Epithelial cell of prostate (primary cell): ENCODE measurements at places on chromosomes 7 and 10.

DNA sequence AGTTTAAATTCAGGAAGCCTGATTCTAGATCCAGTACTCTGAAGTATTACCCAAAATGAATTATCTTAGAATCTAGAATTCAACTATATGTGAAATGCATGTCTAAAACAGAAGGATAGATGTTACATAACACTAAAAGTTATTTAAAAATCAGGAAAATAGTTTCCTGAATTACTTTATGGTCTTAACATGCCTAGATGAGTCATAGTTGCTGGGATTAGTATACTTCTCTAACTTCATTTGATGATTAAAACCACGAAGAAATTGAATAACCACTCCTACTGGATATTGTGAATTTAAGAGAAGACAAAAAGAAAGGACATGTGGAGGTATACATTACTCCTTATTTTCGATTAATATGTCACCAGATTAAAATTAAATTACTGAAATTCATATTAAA is 65.5 kb downstream of the ATAD1 start:
- no peak for DNase-seq

GRCh38 chr7:22561895-22562593 is 62.1 kb upstream of the STEAP1B start:
- DNase-seq: no peak

DNA sequence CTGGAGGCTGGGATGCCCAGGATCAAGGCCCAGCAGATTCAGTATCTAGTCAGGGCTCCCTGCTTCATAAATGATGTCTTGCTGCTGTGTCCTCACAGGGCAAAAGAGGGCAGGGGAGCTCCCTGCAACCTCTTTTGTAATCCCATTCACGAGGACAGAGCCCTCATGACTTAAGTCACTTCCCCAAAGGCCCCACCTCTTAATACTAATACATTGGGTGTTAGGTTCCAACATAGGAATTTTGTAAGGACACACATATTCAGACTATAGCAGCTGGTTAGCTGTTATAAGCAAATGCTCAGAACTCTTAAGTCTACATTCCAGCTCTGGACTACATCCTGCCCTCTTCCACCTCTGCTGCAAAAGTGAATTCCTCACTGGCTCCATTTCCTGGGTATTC is 63.0 kb downstream of the VOPP1 start:
- no peak for DNase-seq

DNA sequence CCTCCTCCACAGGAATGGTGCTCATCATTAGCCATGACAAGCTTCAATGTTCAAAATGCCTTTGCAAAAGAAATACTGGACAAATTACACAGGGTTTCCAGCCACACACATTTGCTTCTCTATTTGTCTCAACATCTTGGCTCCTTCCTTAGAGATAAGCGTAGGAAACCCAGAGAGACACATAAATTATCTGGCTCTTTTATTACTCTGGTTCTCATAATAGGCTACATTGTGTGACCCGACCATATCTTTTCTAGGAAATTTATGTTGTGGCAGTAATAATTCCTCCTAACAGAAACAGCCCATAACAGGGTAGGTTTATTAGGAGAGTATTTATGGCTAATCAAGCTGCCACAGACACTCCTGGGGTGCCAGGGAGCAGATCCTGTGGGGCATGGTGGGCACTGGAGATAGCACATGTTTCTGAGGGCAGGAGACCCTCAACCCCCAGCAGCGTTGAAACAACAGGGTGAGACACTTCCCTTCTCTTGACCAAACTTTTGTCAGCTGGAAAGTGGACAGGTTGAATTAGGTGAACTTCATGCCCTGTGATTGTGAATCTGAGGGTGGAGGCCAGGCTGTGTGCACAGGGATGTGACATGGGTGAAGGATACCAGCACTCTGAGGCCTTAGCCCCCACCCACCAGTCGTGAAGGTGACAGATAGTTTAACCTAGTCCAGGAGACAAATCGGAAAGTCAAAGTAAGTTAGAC is 295.9 kb upstream of the ZNF32 start:
- no peak for DNase-seq

DNA sequence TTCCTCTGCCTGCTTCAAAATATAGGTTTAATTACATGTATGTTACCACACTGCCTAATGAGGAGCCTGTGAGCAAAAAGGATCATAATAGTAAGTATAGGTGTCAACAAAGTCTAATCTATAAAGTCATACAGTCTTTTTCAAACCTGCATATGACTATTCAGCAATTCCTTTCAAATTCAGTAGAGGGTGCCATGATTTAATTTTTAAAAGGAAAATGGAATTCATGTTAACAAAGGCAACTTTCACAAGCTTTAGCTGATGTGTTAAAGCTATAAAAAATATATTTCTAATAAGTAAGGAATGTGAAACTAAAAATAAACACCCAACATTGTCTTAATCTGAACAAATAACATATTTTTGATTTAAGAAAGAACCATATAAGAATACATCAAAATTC is 52.1 kb downstream of the MPP7 start:
- no peak for DNase-seq

- peak; percentile 89 for DNase-seq
Measured at GRCh38 chr10:94183666-94184264, 179.0 kb downstream of the NOC3L start.

GRCh38 chr10:35585903-35586535 is 19.1 kb upstream of the GJD4 start:
- no peak for DNase-seq

- no peak for DNase-seq
Measured at GRCh38 chr10:103553743-103554487, 60.4 kb downstream of the NEURL1 start.

DNA sequence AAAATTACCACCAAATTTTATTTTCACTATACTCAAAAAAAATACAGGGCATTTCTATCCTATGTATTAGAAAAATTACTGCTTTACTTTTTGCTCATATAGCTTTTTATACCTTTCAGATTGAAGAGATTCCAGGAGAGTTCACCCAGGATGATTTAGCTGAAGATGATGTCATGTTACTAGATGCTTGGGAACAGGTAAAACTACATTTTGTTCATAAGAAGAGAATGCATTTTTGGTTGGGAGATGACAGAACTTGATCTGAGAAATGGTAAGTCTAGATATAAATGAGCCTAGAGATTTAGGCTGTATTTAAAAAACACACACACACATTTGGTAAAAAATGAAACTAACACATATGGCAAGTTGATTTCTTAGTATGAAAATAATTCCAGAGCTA is 38.1 kb upstream of the ARL4A start:
- no peak for DNase-seq
